ENCODE measurements at places on chromosomes 12 and 14.

DNA sequence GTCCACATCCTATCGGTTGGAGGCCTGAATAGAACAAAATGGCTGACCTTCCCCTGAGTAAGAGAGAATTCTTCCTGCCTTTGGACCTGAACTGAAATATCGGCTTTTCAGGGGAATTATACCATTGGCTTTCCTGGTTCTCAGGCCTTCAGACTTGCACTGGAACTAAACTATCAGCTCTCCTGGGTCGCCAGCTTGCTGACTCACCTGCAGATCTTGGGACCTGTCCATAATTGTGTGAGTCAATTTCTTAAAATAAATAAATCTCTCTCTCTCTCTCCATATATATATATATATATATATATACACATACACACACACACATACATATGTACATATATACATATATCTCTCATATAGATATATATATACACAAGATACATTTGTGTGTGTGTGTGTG lies 41.6 kb downstream of the KCNK10 start:
- no peak for DNase-seq

- DNase-seq, result peak; percentile 81
Measured at GRCh38 chr12:91180582-91181395, 1.8 kb downstream of the DCN start.

DNA sequence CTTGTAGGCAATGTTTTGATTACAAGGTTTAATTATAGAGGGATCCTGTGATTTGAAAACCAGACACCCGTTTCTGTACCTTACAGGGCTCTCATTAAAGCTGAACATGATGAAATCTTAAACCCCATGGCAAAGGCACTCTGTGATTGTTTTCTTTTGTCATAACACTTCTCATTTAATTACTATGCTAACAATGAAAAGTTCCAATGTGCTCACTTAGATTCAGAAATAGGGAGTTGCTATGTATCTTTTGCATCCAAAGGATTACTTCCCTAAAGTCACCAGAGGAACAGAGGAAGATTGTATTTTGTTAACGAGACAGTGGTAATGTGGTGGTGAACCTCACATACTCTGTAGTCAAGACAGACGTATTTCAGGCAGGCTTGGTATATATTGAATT lies 81.5 kb upstream of the MYF6 start:
- no peak for DNase-seq

- no peak for DNase-seq
Measured at GRCh38 chr12:76764856-76765255, 941 bp downstream of the ZDHHC17 start.

- no peak for DNase-seq
Measured at GRCh38 chr12:132551641-132552031, 58.7 kb downstream of the LRCOL1 start.

- DNase-seq, result no peak
Measured at GRCh38 chr14:86087377-86087776, 557.4 kb downstream of the FLRT2 start.

DNA sequence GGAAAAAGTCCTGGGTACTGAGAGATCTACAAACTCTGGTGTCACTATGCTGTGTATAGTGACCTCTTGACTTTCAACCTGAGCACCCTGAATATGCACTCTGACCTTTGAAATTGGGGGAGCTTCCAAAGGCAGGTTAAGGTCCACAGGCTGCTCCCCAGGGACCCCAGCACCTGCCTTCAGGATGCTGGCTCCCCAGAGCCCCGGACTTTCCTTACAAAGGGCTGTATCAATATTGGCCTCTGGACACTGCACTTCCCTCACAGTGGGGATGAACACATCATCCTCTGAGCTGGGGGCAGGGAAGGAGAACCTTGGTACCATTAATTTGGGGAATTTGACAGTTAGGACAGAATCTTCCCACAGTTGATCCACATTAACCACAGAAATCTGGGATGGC lies 14.3 kb downstream of the PLD4 start:
- no peak for DNase-seq

DNA sequence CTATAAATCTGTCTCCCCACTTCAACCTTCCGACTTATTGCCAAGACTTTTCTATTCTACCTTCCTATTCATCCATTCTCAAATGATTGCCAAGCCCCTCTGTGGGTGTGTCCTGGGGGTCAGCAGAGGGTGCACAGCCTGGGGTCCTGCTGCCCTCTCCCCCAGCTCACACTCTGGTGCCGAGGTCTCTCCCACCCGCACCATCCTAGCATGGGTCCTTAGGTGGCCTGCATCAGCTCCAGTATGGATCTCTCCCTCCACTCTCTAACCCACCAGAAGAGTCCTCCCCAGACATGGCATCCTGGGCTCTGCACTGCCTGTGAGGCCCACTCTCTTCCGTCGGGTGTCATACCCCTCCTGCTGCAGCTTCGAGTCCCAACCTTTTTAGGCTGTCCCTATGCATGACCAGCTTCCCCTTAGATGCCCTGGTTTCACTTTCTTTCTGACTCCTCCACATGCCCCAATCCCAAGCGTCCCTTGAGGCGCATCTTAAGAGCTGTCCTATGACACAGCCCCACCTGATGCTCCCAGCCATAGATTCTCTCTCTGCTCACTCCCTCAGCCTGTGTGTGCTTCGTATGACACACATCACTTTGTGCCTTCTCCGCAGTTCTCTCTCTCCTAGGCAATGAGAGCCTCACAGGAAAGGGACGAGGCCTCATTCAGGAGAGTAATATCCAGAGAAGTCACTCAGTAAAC lies 43.9 kb downstream of the GIT2 start:
- no peak for DNase-seq

All from AG09319 (cell line).